ENCODE measurements at places on chromosomes 5 and 9. TPM values are rescaled to one million over a fixed set of nuclear protein-coding genes. Genes with fewer than 3 reads are reported as not detected.

The DRD1 gene
- 0.11 TPM for polyA plus RNA-seq

The ARL14EPL gene
- polyA plus RNA-seq = not detected

The DBH gene
- 1.2 TPM for polyA plus RNA-seq

DNA sequence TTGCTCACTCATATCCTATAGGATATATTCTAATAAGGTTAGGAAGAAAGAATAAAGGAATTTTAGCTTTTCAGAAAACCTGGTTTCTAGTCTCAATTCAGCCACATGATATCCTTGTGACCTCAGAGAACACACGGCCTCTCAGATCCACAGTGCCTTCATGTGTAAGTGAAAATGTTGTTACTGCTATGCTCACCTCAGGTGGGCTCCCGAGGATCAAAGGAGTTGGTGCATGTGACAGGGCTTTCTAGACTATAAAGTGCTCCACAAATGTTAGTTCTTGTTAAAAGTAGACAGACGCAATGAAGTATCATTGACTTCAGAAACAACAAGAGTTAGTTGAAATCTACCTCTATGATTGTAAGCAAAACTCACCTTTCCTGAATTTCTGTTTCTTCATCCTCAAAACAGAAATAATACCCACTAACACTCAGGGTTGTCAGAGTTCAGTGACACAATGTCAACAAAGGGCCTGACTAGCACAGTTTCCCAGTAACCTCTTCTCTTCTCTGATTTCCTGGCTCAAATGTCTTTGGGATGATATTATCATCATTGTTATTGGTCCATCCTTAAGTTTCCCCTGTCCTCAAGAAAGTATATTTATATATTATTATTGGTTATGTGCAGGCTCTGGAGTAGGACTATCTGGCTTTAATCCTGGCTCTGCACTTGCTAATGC is 36.0 kb upstream of the MAN2A1 start:
- DNase-seq = peak; percentile 18

DNA sequence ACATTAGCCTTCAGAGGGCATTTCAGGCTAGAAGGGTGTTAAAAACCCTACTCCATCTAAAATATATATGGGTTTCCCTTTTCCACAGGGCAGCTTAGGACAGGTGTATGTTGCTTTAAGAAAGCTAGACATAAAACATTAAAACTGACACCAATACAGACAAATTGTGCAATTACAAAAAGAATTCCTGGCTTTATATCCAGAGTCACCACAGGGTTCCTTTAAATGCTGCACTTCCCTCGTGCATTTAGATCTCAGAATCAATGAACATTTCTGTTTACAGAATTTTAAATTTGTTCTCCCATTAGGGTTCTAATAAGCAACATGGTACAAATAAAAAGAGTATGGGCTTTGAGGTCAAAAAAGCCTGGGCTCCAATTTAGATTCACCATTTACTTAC is 170.2 kb downstream of the MAPKAP1 start:
- DNase-seq = no peak
